ENCODE measurements at places on chromosomes 6 and 20.

GRCh38 chr6:97064578-97064977, 140.1 kb downstream of the KLHL32 start:
- H3K4me1 ChIP-seq: no peaks in the 10 kb centered on the region
- H3K36me3 ChIP-seq: no peaks in the 10 kb centered on the region
- no peak for DNase-seq
- no peak overlapping the region for H3K4me3 ChIP-seq
- H3K27me3 ChIP-seq: peaks cover 2% of the 10 kb centered on the region

- peaks cover 7% of the 10 kb centered on the region for H3K4me1 ChIP-seq
- no peak overlapping the region for H3K27ac ChIP-seq
- no peaks in the 10 kb centered on the region for H3K27me3 ChIP-seq
- H3K4me3 ChIP-seq: no peak overlapping the region
- no peaks in the 10 kb centered on the region for H3K36me3 ChIP-seq
- DNase-seq: no peak
Measured at GRCh38 chr6:45454008-45454911, 76.5 kb upstream of the SUPT3H start.

GRCh38 chr6:163036160-163036645, 308.4 kb downstream of the PACRG start:
- H3K4me1 ChIP-seq: no peaks in the 10 kb centered on the region
- H3K27me3 ChIP-seq: no peaks in the 10 kb centered on the region
- no peaks in the 10 kb centered on the region for H3K36me3 ChIP-seq
- H3K27ac ChIP-seq: no peak overlapping the region
- no peak overlapping the region for H3K4me3 ChIP-seq
- DNase-seq: no peak

DNA sequence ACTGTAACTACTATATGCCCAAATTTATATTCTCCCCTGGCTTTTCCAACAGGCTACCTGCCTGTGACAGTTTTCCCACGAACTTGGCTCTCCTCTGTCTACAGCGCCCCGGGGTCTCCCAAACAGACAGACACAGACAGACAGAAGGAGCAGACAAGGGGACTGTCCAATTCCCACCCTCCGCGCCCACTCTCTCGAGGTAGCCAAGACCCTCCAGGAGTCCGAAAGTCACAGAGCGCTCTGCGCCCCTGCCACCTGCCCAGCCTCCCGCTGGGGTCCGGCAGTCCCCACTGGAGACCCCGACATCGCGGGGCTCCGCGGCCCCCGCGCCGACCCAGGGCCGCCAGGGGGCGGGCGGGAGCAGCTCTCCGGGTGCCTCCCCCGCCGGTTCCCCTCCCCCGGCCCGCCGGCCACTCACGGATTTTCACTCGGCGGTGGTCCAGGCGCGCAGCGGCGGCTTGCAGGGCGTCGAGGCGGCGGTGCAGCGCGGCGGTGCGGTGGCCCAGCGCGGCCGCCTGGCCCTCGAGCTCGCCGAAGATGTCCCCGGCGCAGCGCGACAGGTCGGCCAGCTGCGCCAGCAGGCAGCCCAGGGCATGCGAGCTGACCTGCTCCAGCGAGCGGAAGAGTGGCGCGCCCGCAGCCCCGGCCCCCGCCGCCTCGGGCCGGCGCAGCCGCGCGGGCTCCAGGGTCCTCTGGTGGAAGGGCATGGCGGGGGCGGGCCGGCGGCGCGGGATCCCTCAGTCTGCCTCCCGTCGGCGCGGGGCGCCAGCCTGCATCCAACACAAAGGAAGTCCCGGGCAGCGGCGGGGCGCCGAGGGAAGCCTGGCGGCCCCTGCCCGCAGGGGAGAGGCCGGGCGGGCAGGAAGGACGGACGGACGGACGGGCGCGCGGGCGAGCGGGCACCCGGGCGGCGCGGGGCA, 81.3 kb upstream of the CCDC28A start:
- peak; percentile 91 for DNase-seq
- H3K27ac ChIP-seq: peak overlapping the region; percentile 72
- H3K4me3 ChIP-seq: peak overlapping the region; percentile 69
- H3K4me1 ChIP-seq: no peaks in the 10 kb centered on the region

- DNase-seq: no peak
- H3K27ac ChIP-seq: no peak overlapping the region
- H3K36me3 ChIP-seq: no peaks in the 10 kb centered on the region
- H3K4me3 ChIP-seq: no peak overlapping the region
- no peaks in the 10 kb centered on the region for H3K4me1 ChIP-seq
Measured at GRCh38 chr20:33165416-33166055, 2.4 kb upstream of the BPIFA2 start.

DNA sequence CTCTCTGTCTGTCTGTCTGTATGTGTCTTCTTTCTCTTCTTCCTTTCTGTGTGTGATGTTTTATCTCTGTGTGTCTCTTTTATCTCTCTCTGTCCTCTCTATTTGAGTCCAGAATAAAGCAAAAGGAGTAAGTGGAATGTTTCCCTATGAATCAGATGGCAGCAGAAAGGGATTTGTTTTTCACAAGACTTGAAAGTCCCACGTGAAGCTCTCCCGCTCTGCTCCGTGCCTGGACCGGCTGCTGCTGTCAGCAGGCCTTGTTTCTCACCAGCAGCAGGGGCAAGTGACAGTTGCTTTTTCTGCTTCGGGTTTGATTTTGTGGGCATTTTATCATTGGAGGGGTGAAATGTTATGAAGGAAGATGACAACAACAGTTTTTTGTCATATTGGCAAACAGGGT, 212.7 kb downstream of the PACRG start:
- DNase-seq: no peak
- H3K27me3 ChIP-seq: no peaks in the 10 kb centered on the region
- no peaks in the 10 kb centered on the region for H3K4me1 ChIP-seq
- H3K4me3 ChIP-seq: no peak overlapping the region

GRCh38 chr6:136410201-136411024, 120.8 kb upstream of the BCLAF1 start:
- H3K27ac ChIP-seq: no peak overlapping the region
- H3K4me1 ChIP-seq: no peaks in the 10 kb centered on the region
- no peak overlapping the region for H3K4me3 ChIP-seq
- H3K36me3 ChIP-seq: no peaks in the 10 kb centered on the region
